Posterior cingulate gyrus (tissue), 11 donors: ENCODE measurements at places on chromosomes 3 and 15.
A peak's percentile ranks its signal among the peaks of the same experiment; 100 is the strongest.

- DNase-seq: no peak
Observed at GRCh38 chr3:188734395-188734794, 437.4 kb upstream of the TPRG1 start.

GRCh38 chr3:51969841-51970240 is 2.6 kb upstream of the PCBP4 start:
- no peak for DNase-seq

GRCh38 chr3:71582612-71583565 is 639 bp downstream of the FOXP1 start:
- DNase-seq: peak; percentile 85

- no peak for DNase-seq
Observed at GRCh38 chr3:126275620-126275904, 81.6 kb downstream of the KLF15 start.

GRCh38 chr3:119195911-119196310 is 22.5 kb downstream of the UPK1B start:
- DNase-seq: no peak

DNA sequence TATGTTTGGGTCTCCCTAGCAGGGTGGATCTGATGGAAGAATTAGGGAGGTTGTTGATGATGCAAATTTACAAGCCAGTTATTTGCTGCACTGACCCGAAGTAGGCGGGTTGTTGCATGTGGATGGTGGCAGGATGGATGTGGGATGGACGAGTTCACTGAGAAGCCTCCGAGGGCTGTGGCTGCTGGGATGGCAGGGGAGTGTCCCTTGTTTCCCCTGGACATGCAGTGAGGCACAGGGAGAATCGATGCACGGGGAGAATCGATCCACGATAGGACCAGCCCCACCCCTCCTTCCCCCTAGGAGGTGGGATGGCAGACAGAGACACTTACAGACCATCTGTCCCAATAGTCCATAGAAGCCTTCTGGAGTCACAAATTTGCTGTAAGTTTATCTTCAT is 31.0 kb upstream of the KLF13 start:
- DNase-seq: no peak
